ENCODE measurements at places on chromosomes 12 and 14. TPM values are rescaled to one million over a fixed set of nuclear protein-coding genes. Genes with fewer than 3 reads are reported as not detected.
A peak's percentile ranks its signal among the peaks of the same experiment; 100 is the strongest.

LMNTD1 gene
- not detected for total RNA-seq

GLIPR1L1 gene
- total RNA-seq: not detected

- peaks cover 23% of the 10 kb centered on the region for H3K4me1 ChIP-seq
- peaks cover 53% of the 10 kb centered on the region for H3K27me3 ChIP-seq
- no peak for DNase-seq
Observed at GRCh38 chr14:38213001-38213400, 5.3 kb downstream of the SSTR1 start.

DNA sequence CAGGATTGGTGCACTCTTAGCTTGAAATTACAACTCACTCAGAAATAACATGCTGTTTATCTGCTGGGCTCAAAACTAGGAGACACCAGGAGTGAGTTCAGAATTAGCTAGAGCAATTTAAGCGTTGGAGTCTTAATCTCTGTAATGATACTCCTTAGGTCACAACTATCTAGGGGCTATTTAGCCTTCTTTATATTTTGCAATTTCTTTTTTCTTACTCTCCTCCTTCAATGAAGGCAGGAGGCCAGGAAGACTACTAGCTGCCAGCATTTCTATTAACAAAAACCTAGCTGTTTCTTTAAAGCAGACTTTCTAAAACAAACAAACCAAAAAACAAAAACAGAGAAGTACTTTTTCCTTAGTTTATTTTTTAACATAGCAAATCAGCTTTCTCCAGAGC is 226.2 kb downstream of the TRHDE start:
- H3K4me3 ChIP-seq: no peak overlapping the region
- no peaks in the 10 kb centered on the region for H3K36me3 ChIP-seq
- no peak for DNase-seq
- H3K27me3 ChIP-seq: no peaks in the 10 kb centered on the region
- H3K27ac ChIP-seq: no peak overlapping the region

LRRK2 gene
- not detected for total RNA-seq

GRCh38 chr12:46373301-46374296 is 1.0 kb upstream of the SLC38A2 start:
- H3K4me1 ChIP-seq: peaks cover 76% of the 10 kb centered on the region
- peaks cover 34% of the 10 kb centered on the region for H3K36me3 ChIP-seq
- peak overlapping the region; percentile 100 for H3K27ac ChIP-seq
- DNase-seq: peak; percentile 44
- peak overlapping the region; percentile 99 for H3K4me3 ChIP-seq

GRCh38 chr14:95267306-95267705 is 52.4 kb downstream of the CLMN start:
- peaks cover 8% of the 10 kb centered on the region for H3K27me3 ChIP-seq
- H3K36me3 ChIP-seq: no peaks in the 10 kb centered on the region
- H3K27ac ChIP-seq: peak overlapping the region; percentile 19
- peak; percentile 18 for DNase-seq
- peaks cover 45% of the 10 kb centered on the region for H3K4me1 ChIP-seq
- peak overlapping the region; percentile 13 for H3K4me3 ChIP-seq

GRCh38 chr12:94721173-94721572 is 70.8 kb upstream of the TMCC3 start:
- no peak for DNase-seq
- H3K27ac ChIP-seq: no peak overlapping the region
- no peak overlapping the region for H3K4me3 ChIP-seq
- no peaks in the 10 kb centered on the region for H3K4me1 ChIP-seq
- H3K27me3 ChIP-seq: peaks cover 12% of the 10 kb centered on the region

DNA sequence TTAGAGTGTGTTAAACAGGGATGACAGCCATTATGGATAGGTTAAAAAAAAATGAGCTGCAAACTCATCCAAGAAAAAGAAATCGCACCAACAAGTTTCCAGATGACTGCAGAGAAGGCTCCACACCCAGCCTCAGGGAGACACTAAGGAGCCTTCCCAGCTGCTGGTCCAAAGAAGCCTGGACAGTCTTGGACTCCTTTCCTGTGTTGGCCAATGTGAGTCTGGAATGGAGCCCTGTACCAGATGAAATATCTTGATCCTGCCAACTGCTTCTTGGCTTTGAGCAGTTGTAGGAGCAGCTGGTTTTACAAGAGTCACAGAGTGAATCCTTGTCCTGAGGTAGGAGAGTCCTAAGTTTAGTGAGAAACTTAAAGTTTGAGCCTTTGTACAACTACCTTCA is 44.5 kb downstream of the SLC38A1 start:
- peaks cover 14% of the 10 kb centered on the region for H3K36me3 ChIP-seq
- no peaks in the 10 kb centered on the region for H3K27me3 ChIP-seq
- H3K4me1 ChIP-seq: peaks cover 67% of the 10 kb centered on the region
- H3K4me3 ChIP-seq: no peak overlapping the region
- DNase-seq: no peak

GRCh38 chr12:113471619-113472171 is at the start of gene LHX5:
LHX5 (minus strand) TSS chr12:113471871; CDS start chr12:113471498, 373 bp downstream.
- H3K4me1 ChIP-seq: peaks cover 18% of the 10 kb centered on the region
- no peak within 1 kb of the TSS for H3K4me3 ChIP-seq
- no peak for DNase-seq
- H3K27me3 ChIP-seq: peaks cover 74% of the 10 kb centered on the region
- H3K27ac ChIP-seq: no peak within 1 kb of the TSS

GRCh38 chr12:76226956-76227355 is 121.3 kb downstream of the BBS10 start:
- peaks cover 7% of the 10 kb centered on the region for H3K4me1 ChIP-seq
- H3K27ac ChIP-seq: peak overlapping the region; percentile 66

ETV6 gene
- total RNA-seq: 110 TPM

- H3K4me1 ChIP-seq: no peaks in the 10 kb centered on the region
- no peak for DNase-seq
- no peak overlapping the region for H3K27ac ChIP-seq
- H3K36me3 ChIP-seq: no peaks in the 10 kb centered on the region
Observed at GRCh38 chr14:73342670-73343069, 105.4 kb downstream of the PAPLN start.

DNA sequence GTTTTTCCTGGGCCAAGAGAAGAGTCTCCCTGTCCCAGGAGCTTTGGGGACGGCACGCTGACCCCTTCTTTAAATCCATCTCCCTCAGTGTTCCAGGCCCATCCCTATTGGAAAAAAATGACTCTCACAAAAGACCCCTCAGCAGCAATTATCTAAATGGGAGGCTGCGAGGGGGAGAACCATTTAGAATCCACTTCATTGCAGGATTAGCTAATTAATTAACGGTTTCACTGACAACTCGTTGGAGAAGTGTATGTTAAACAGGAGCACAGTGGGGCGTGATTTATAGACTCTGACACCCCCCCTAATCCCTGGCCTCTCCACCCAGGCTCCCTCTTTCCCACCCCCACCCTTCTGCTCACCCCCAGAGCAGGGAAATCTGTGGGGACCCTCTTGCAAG is 162.8 kb upstream of the LHX5 start:
- DNase-seq: no peak
- peaks cover 13% of the 10 kb centered on the region for H3K27me3 ChIP-seq

MYO1H gene
- not detected for total RNA-seq

CAPRIN2 gene
- 22.8 TPM for total RNA-seq

- no peak for DNase-seq
- H3K4me1 ChIP-seq: no peaks in the 10 kb centered on the region
- no peak overlapping the region for H3K4me3 ChIP-seq
- H3K36me3 ChIP-seq: no peaks in the 10 kb centered on the region
Observed at GRCh38 chr14:33511851-33512640, 438.8 kb downstream of the EGLN3 start.

DNA sequence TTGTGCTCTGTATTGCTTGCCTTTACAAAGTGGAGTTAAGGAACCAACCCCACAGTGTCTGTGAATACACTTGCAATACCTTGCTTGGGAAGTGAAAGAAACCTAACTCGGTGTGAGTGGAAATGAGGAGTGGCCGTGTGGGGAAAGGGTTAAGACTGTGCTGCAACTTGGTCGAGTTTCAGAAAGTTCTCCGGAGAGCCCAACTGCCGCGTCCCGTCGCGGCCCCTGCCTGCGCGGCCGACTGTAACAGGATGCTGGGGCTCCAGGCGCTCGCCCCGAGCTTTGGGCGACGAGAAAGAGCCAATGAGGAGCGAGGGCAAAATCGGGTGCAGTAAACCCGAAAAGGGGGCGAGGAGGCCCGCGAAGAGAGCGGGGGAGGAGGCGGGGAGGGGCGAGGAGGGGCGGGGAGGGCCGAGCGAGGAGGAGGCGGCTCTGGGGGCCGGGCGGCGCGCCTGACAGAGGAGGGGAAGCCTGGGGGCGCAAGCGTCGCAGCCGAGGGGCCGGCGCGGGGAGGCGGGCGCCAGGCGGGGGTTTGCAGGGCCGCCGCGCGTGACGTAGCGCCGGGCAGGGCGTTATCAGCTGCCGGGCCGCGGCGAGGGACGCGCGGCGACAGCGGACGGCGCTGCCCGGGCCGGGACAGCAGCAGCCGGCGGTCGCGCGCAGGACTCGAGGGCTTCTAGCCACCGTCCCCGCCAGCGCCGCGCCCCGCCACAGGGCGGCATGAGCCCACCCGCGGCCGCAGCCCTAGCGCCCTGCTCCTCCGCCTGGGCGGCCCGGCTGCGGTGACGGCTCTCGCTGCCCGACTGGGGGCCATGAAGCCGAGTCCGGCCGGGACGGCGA is at the start of gene DACT1:
Gene DACT1, plus strand, starts transcription at position 572 of the 840 bp plus-strand sequence. Its CDS starts 241 bp downstream, at position 813.
- peak within 1 kb of the TSS; percentile 91 for H3K4me3 ChIP-seq
- H3K4me1 ChIP-seq: peaks cover 58% of the 10 kb centered on the region
- no peaks in the 10 kb centered on the region for H3K36me3 ChIP-seq
- peak within 1 kb of the TSS; percentile 64 for H3K27ac ChIP-seq
- peaks cover 13% of the 10 kb centered on the region for H3K27me3 ChIP-seq

TPPP2 gene
- not detected for total RNA-seq

EIF4B gene
- total RNA-seq: 633 TPM

KRT75 gene
- total RNA-seq: not detected

C12orf57 gene
- 301 TPM for total RNA-seq

NAV3 gene
- total RNA-seq: not detected

- no peak for DNase-seq
- no peaks in the 10 kb centered on the region for H3K4me1 ChIP-seq
- H3K4me3 ChIP-seq: no peak overlapping the region
- H3K27ac ChIP-seq: no peak overlapping the region
- peaks cover 3% of the 10 kb centered on the region for H3K36me3 ChIP-seq
Observed at GRCh38 chr14:105138551-105139111, 29.9 kb downstream of the JAG2 start.

DNA sequence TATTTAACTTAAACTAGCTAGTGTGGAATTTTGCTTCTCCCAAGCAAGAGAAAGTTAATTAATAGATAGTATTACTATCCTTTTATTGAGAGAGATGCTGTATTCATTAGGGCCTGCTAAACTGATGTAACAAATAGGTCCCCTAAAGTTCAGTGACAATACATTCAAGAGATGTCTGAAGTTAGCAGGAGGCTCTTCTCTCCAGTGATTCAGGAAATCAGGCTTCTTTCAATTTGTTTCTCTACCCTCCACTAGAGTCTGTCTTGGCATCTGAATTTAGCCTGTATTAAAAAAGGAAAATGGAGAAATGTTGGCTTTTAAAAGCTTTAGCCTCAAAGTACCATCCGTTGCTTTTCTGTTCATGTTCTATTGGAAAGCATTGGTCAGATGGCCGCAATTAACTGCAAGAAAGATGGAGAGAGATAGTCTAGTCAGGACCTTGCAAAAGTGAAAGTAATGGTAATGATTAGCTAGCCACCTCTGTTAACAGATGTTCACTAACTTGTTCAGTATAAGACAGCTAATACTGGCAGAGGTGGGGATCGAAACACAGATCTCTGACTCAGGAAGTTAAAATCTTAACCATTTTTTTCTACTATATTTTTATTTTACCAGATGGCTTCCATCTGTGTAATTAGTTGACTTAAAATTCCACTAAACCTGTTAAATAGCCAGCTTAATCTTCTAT is 786.8 kb downstream of the TMTC2 start:
- no peak overlapping the region for H3K27ac ChIP-seq
- no peaks in the 10 kb centered on the region for H3K4me1 ChIP-seq
- DNase-seq: no peak
- H3K4me3 ChIP-seq: no peak overlapping the region

DNA sequence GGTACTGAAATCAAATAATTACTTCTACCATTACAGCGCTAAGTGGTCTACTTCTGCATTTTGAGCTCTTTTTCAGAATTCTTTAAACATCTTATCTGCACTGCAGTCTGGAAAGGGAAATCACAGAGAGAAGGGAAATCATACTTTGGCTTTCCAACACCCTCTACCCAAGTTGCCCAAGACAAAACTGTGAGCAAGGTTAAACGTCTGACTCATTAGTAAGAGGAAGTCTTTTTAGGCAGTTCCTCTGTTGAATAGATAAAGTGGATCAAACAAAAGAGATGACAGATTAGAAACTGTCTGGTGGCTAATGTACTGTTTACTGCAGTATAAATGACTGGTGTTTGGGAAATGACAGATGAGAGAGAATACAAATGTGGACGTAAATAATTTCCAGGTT is 858.1 kb downstream of the NRXN3 start:
- H3K36me3 ChIP-seq: no peaks in the 10 kb centered on the region
- no peak overlapping the region for H3K27ac ChIP-seq
- no peaks in the 10 kb centered on the region for H3K27me3 ChIP-seq
- no peak overlapping the region for H3K4me3 ChIP-seq
- H3K4me1 ChIP-seq: no peaks in the 10 kb centered on the region

GRCh38 chr12:130642856-130643255 is 73.2 kb downstream of the RIMBP2 start:
- H3K27ac ChIP-seq: no peak overlapping the region
- H3K4me3 ChIP-seq: no peak overlapping the region
- H3K27me3 ChIP-seq: no peaks in the 10 kb centered on the region
- H3K36me3 ChIP-seq: no peaks in the 10 kb centered on the region
- no peaks in the 10 kb centered on the region for H3K4me1 ChIP-seq

- H3K4me1 ChIP-seq: no peaks in the 10 kb centered on the region
- H3K27ac ChIP-seq: no peak overlapping the region
- no peaks in the 10 kb centered on the region for H3K27me3 ChIP-seq
- no peaks in the 10 kb centered on the region for H3K36me3 ChIP-seq
Observed at GRCh38 chr14:58884442-58884841, 246.7 kb downstream of the DACT1 start.

DNA sequence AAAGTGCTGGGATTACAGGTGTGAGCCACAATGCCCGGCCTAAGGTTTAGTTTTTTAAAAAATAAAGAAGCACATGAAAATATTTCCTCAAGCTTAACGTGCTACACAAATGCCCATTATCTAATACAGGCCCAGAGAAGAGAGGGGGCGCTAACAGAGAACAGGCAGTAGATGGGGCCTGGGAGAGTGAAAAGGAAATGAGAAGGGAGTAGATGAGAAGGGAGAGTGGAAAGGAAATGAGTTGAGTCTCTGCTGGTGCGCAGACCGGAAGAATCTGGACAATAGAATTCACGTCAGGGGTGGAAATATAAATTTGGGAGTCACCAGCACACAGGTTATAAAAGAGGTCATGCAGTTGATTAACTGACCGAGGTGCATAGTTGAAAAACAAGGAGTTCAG is 10.7 kb downstream of the PXN start:
- no peaks in the 10 kb centered on the region for H3K27me3 ChIP-seq
- H3K27ac ChIP-seq: peak overlapping the region; percentile 70
- DNase-seq: no peak
- peaks cover 83% of the 10 kb centered on the region for H3K4me1 ChIP-seq
- no peaks in the 10 kb centered on the region for H3K36me3 ChIP-seq

KRT2 gene
- total RNA-seq: not detected

- H3K4me3 ChIP-seq: no peak overlapping the region
- no peak for DNase-seq
- no peaks in the 10 kb centered on the region for H3K4me1 ChIP-seq
- H3K27me3 ChIP-seq: no peaks in the 10 kb centered on the region
Observed at GRCh38 chr14:39015964-39016577, 87.0 kb downstream of the SEC23A start.

Measured in activated T-cell treated with anti-CD3 and anti-CD28 coated beads, Interleukin-2, amount 50 U/mL, for 72 hours (primary cell).